ENCODE measurements at places on chromosomes 5 and 9.

- peak; percentile 30 for DNase-seq
Measured at GRCh38 chr5:96936431-96937320, 796 bp downstream of the LNPEP start.

- DNase-seq = no peak
Measured at GRCh38 chr5:76236684-76237083, 153.5 kb downstream of the SV2C start.

DNA sequence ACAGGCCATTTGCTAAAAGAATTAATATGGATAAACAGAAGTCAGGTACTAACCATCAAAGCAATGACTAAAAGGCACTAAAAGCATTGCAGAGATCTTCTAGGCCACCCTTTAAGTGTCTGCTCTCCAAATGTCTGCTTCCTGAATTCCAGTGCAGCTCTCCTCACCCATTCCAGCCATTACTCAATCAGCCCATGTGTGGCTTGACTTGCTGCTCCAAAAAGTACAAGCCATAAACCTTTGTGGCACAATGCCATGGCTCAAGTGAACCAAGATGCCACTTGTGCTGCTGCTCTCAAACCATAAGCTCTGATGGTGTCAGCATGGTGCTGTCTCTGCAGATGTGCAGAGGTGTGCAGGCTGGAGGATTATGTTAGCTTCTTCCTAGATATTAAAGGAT is 290.2 kb upstream of the POU5F2 start:
- peak; percentile 65 for DNase-seq

- DNase-seq = no peak
Measured at GRCh38 chr5:135189024-135189423, 155.0 kb upstream of the PITX1 start.

DNA sequence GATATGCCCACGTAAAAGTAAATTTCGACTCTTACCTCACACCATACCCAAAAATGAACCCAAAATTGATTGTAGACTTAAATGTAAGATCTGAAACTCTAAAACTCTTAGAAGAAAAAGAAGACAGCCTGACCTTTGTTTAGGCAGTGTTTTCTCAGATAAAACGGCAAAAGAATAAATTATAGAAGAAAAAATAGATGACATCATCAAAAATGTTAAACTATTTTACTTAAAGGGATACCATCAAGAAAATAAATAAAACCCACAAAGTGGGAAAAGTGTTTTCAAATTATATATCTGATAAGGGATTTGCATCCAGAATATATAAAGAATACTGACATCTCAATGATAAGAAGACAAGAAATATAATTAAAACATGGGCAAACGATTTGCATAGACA is 862.7 kb downstream of the DTWD2 start:
- no peak for DNase-seq

- peak; percentile 44 for DNase-seq
Measured at GRCh38 chr5:42767491-42768105, 11.0 kb downstream of the CCDC152 start.

- no peak for DNase-seq
Measured at GRCh38 chr9:78158286-78158685, 77.6 kb upstream of the CEP78 start.

DNA sequence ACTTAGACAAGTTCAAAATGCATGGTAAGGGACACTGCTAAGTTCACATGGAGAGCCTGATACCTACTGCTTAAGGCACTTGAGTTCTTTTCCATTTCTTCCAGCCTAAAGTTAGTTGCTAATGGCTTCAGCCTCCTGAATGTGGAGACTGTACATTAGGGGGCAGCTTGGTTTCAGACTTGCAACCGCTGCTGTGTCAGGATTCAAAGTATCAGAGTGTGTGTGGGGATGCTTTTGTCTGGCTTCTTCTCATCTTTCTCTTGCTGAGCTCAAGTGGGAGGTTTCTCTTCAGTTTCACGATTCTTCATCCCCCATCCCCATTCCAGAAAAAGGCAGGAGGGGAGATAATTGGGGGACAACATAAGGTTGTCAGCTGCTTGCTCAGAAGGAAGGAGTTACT is 49.4 kb downstream of the ATP10B start:
- no peak for DNase-seq

DNA sequence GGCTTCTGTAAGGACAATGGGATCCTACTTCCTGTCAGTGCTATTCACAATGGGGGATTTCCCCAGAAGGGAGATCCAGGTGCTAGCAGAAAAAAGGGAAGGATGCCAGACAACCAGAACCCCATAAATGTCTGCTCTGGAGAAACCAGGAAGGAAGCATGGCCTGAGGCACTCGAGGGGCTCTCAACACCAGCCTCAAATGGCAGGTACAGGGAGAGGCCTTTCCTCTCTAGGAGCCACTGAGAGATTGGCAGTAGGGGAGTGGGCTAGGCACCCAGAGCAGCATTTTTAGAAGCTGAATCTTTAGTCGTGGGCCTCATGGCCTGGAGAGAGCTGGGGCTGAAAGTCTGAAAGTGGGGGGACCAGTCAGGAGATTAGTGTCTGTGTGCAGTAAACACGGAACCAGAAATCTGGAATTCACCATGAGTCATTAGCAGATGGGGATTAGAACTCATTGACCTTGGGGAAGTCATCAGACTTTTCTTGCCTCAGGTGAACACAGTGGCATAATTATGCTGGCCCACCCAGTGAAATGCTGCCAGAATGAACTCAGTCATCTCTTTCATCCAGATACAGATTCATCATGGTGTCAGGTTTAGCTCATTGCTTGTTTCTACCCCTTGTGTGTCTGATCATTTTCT is 28.3 kb downstream of the ARHGEF28 start:
- DNase-seq = peak; percentile 25

DNA sequence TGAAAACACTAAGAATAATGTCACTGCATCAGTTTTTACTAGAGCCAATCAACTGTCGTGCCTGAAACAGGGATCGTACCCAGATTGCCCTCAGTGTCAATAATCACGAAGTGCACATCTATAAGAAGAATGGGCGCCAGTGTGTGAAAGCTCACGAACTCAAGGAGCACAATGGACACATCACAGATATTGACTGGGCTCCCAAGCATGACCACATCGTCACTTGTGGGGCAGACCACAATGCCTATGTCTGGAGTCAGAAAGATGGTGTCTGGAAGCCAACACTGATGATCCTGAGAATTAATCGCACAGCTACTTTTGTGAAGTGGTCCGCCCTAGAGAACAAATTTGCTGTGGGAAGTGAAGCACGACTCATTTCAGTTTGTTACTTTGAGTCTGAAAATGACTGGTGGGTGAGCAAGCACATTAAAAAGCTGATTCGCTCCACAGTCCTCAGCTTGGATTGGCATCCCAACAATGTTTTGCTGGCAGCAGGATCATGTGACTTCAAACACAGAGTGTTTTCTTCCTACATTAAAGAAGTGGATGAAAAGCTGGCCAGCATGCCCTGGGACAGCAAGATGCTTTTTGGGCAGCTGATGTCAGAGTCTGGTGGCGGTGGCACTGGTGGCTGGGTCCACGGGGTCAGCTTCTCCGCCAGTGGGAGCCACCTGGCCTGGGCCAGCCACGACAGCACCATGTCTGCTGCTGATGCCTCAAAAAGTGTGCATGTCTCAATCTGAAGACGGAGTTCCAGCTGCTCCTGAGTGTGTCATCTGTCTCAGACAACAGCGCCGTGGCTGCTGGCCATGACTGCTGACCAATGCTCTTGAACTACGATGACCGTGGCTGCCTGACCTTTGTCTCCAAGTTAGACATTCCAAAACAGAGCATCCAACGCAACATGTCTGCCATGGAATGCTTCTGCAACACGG is 32.2 kb downstream of the NSA2 start:
- DNase-seq = peak; percentile 57

DNA sequence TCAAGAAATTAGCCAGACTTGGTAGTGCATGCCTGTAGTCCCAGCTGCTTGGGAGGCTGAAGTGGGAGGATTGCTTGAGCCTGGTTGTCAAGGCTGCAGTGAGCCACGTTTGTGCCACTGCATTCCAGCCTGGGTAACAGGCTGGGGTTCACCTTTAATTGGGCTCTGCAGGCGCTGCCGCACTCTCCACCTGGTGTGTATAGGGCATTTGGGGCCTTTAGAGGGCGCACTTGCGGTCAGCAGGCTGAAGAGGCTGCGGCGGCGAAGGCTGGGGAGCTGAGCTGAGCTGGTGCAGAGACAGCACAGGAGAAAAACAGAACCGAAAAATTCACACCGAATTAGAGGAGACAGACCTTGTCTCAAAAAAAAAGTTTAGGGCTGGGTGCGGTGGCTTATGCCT is 31.2 kb downstream of the CDK7 start:
- peak; percentile 8 for DNase-seq

GRCh38 chr5:14444161-14444560 is 137.4 kb upstream of the OTULINL start:
- no peak for DNase-seq

DNA sequence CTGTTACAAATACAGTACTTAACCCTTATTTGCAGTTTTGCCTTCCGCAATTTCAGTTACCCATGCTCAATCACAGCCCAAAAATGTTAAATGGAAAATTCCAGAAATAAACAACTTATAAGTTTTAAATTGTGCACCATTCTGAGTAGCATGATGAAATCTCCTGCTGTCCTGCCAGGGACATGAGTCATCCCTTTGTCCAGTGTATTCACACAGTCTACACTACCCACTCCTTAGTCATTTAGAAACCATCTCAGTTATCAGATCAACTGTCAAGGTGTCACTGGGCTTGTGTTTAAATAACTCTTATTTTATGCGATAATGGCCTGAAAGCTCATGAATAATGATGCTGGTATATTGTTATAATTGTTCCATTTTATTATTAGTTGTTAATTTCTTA is 95.8 kb downstream of the PLCXD3 start:
- DNase-seq = peak; percentile 97

GRCh38 chr5:36870399-36871040 is 6.0 kb upstream of the NIPBL start:
- peak; percentile 66 for DNase-seq

GRCh38 chr5:125961150-125961549 is 462.1 kb upstream of the GRAMD2B start:
- no peak for DNase-seq

- no peak for DNase-seq
Measured at GRCh38 chr5:179271428-179271734, 73.9 kb downstream of the ADAMTS2 start.

GRCh38 chr5:9408964-9409363 is 136.9 kb downstream of the SEMA5A start:
- DNase-seq = no peak

DNA sequence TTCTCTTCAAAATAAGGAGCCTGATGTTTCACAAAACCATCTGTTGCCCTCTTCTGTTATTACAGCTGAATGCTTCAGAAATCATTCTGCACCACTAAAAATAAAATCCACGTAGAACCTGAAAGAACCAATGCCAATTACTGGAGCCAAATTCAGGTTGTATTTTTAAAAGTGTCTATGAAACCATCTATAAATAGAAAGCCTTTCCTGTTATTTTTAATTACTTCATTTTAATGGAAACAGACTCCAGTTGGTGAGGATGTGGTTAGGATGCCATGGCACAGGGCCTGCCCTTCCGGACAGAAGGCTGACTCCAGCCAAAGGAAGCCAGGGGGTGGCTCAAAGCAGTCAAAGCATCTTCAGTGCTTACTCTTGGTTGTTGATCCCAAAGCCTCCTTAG is 119.8 kb downstream of the TENT4A start:
- DNase-seq = peak; percentile 63

DNA sequence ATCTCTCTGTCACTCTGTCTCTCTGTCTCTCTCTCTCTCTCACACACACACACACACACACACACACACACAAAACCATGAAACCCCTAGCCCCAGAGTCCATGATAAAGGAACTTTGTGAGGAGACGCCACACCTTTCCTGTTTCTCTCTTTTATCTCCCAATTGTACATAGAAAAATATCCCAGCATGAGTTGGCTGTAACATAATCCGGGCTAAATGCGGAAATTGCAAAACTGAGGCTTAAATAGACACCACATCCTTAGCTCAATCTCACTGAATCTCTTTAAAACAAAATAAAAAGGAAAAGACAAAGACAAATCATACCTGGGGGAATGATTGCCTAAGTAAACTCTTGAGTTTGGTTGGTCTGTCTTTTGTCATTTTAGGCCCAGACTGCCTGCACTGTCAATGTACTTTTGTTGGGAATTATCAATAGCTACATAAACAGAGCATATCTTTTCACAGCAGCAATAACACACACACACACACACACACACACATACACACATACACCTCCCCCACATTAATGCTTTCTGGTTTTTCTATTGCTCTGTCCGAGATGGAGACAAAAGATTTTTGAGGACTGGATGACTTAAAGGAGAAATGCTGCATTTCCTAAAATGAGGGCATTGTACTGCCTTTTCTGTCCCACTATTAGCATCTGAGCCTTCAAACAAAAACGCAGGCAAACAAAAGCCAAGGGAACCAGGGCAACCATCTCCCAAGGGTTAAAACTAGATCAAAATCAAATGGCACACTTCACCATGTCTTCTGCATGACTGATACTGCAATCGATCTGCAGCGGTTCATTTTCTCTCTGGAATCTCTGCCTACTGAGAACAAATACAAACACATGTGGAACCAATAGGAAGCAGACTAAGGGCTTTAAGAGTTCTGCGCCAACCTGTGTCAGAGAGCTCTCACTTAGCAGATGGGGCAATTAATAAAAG is 321.5 kb downstream of the NFIB start:
- DNase-seq = no peak

GRCh38 chr9:80678906-80679305 is 1010.4 kb downstream of the TLE1 start:
- no peak for DNase-seq

GRCh38 chr5:66129144-66129543 is 15.0 kb upstream of the SREK1 start:
- no peak for DNase-seq

- peak; percentile 92 for DNase-seq
Measured at GRCh38 chr9:124779368-124780059, 2.6 kb downstream of the OLFML2A start.

GRCh38 chr9:81716409-81716808 is 27.1 kb upstream of the TLE1 start:
- DNase-seq = peak; percentile 39

DNA sequence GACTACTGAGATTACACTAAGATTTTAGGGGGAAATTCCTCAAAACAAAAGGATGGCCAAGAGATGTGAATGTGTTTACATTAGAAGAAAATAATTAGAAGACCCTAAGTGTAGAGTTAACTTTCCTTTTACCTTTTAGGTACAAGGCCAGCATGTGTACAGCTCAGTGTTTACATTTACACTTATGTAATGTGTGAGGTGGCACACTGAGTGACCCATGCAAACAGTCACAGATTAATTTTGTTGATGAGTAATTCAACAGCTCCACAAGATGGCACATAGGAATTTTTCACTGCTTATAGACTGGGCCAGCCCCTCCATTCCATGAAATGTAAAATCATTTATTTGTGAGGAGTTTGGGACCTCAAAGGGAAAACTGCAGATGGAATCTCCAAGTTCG is 90.1 kb upstream of the SLC12A2 start:
- no peak for DNase-seq

- no peak for DNase-seq
Measured at GRCh38 chr5:133966090-133966489, 2.3 kb downstream of the C5orf15 start.

DNA sequence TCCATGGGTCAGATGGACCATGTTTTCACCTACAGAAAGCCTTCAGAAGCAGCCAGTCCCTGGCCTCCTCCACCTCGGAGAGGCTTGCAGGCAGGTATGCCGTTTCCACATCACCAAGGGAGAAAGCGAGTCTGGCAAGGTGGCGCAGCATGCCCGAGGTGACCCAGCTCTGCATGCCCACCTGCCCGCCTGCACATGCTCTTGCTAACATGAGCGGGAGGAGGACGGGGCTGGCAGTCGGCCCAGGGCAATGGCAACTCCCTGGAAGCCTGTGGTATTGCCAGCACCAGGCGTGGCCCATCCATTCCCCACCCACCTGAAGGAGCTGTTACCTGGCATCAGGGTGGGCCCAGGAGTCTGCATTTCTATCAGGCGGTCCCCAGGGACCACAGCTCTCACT is 3.3 kb upstream of the NINJ1 start:
- no peak for DNase-seq

Measured in EH (cell line).